ENCODE measurements at places on chromosomes 6 and 20. TPM values are rescaled to one million over a fixed set of nuclear protein-coding genes. Genes with fewer than 3 reads are reported as not detected.

GRCh38 chr6:56851074-56851473, 103.8 kb upstream of the BEND6 start:
- H3K4me1 ChIP-seq, result no peaks in the 10 kb centered on the region
- no peaks in the 10 kb centered on the region for H3K36me3 ChIP-seq
- H3K4me3 ChIP-seq, result peak overlapping the region; percentile 45
- DNase-seq, result no peak

- no peak overlapping the region for H3K4me3 ChIP-seq
- no peak for DNase-seq
- no peaks in the 10 kb centered on the region for H3K36me3 ChIP-seq
- no peaks in the 10 kb centered on the region for H3K27me3 ChIP-seq
Measured at GRCh38 chr6:52299653-52300052, 15.1 kb upstream of the MCM3 start.

- H3K36me3 ChIP-seq, result no peaks in the 10 kb centered on the region
- no peak overlapping the region for H3K27ac ChIP-seq
- no peak for DNase-seq
- H3K27me3 ChIP-seq, result no peaks in the 10 kb centered on the region
- H3K4me1 ChIP-seq, result no peaks in the 10 kb centered on the region
- no peak overlapping the region for H3K4me3 ChIP-seq
Measured at GRCh38 chr20:21436205-21436604, 38.9 kb upstream of the NKX2-4 start.

DNA sequence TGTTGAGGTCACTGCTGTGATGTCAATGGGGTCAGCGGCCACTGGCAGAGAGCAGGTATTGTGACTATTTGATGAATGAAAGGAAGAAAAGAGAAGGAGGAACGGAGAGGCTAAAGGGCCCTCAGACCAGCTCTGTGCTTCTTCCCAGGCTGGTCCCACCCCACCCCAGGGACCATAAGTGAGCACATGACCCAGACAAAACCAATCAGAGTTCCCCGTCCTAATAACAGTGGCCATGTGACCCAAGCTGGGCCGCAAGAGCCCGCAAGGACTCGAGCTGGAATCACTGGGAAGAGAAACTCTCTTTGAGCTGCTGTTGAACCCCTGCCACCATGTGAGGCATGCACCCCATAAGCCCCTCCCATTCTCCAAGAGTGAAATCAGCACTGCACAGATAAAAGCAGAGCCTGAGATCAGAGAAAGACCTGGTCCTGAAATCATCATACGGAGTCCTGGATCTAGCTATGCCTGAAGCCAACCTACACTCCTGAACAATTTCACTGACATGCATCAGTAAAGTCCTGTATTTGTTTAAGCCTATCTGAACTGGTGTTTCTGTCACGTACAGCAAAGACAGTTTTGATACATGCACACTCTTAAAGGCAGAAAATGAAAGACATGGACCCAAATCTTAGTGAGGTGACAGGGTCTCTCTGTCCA, 90.2 kb downstream of the PREX1 start:
- no peaks in the 10 kb centered on the region for H3K36me3 ChIP-seq
- no peak overlapping the region for H3K27ac ChIP-seq
- no peak overlapping the region for H3K4me3 ChIP-seq
- no peaks in the 10 kb centered on the region for H3K27me3 ChIP-seq
- H3K4me1 ChIP-seq, result peaks cover 17% of the 10 kb centered on the region
- no peak for DNase-seq

DNA sequence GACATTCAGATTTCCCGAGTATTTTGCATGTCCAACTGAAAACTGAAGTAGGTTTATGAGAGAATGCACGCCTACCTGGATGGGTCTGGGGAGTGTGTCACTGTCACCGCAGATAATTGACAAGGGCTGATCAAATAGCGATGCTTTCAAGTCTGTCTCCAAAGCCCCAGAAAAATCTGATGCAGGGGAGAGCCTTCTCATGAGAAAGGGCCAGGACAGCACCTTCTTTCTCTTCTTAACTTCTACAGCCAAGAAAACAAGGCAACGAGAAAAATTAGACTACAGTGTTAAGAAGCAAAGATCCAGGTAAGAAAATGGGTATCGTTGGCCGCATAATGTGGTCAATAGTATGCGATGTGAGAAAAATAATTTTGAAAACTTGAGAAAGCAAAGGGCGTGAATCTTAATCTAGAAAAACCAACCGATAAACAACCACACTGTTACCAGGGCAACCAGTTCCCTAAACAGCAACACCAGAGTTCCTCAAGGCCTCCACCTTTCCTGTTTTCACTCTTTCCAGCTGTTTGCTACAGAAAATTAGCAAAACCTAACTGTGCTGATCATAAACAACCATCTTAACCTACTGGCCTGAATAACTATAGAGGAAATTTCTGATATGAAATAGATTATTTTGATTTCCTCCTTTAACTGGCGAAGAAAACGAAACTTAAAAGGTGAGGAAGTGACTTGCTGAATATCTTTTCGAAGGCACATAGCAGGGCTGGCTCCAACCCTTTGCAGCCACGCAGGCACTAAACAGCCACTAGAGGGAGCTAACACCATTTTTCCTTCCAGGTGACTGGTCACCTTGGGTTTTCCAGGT, 2.6 kb downstream of the TAGAP start:
- peak; percentile 45 for DNase-seq
- peak overlapping the region; percentile 31 for H3K27ac ChIP-seq
- H3K4me1 ChIP-seq, result no peaks in the 10 kb centered on the region
- H3K36me3 ChIP-seq, result no peaks in the 10 kb centered on the region
- H3K4me3 ChIP-seq, result peak overlapping the region; percentile 45

The ARHGAP18 gene
- 11.0 TPM for total RNA-seq

The OR12D3 gene
- not detected for total RNA-seq

- DNase-seq, result no peak
- peak overlapping the region; percentile 58 for H3K4me3 ChIP-seq
- H3K4me1 ChIP-seq, result peaks cover 28% of the 10 kb centered on the region
- peaks cover 22% of the 10 kb centered on the region for H3K27me3 ChIP-seq
- peak overlapping the region; percentile 70 for H3K27ac ChIP-seq
Measured at GRCh38 chr6:18388271-18388670, 1.1 kb downstream of the RNF144B start.

DNA sequence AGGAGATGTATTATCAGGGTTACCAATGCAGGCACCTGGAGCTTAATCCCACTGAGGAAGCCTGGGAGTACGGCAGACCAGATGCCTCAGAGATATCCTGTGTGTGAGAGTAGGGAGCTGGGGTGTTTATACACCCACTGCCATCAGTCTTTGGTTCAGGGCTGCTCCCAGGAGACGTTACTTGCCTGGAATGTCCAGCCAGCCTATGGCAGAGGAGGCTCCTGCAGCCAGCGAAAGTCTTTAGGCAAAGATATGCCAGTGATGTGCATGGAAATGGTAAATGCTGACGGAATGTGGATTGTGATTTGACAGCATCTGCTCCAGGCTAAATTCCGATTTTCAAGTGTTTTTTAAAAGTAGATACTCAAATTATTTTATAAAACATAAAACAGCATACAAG, 282.0 kb downstream of the BTBD3 start:
- H3K4me1 ChIP-seq, result no peaks in the 10 kb centered on the region
- no peak for DNase-seq
- H3K4me3 ChIP-seq, result no peak overlapping the region

DNA sequence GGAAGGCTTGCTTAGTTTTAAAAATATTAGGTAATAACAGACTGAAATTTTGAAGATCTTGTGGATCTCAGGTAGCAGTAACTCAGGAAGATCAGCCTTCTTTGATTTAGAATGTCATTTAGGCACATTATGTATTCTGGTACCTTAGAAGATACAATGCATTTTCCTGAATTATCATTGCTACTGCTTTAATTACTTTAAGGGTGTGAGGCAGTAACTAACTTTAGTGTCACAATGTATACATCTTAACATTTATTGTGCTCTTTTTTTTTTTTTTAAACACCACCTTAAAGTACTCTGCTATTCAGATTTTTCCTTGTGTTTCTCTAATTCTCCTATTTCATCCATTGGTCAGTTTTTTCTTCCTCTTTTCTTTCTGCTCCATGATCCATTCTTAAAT, 13.3 kb downstream of the MAPK14 start:
- no peaks in the 10 kb centered on the region for H3K36me3 ChIP-seq
- no peak overlapping the region for H3K4me3 ChIP-seq
- peaks cover 20% of the 10 kb centered on the region for H3K4me1 ChIP-seq
- H3K27ac ChIP-seq, result no peak overlapping the region
